ENCODE measurements at places on chromosomes 16 and 17.

GRCh38 chr16:67942200-67942509 is 1.8 kb downstream of the LCAT start:
- DNase-seq: peak; percentile 43

GRCh38 chr17:27218719-27219488 is 75.0 kb upstream of the WSB1 start:
- DNase-seq: no peak

- DNase-seq: no peak
Measured at GRCh38 chr17:44536090-44536953, 21.0 kb upstream of the FZD2 start.

- DNase-seq: no peak
Measured at GRCh38 chr16:11726008-11726407, 16.6 kb downstream of the TXNDC11 start.

DNA sequence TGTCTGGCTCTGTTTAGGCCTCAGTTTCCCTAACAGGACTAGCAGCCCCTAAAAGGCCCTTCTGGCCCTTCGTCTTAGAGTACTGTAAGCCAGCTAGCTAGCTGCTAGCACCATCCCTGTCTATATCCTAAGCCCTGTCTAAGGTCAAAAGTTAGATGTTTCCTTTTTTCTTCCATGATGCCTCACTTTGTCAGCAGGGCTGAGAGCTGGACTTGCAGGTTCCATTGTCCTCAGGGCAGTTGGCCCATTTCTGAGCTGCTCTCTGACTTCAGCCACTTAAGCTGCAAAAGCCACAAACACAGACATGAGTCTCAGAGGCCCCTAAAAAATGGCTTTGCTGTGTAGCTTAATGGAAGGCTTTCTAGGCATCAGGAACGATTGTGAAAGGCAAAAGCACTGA is 187.7 kb downstream of the CBLN1 start:
- DNase-seq: no peak

- no peak for DNase-seq
Measured at GRCh38 chr17:19928299-19928698, 49.3 kb downstream of the AKAP10 start.

GRCh38 chr16:85670840-85671239 is 17.9 kb downstream of the GINS2 start:
- DNase-seq: no peak

DNA sequence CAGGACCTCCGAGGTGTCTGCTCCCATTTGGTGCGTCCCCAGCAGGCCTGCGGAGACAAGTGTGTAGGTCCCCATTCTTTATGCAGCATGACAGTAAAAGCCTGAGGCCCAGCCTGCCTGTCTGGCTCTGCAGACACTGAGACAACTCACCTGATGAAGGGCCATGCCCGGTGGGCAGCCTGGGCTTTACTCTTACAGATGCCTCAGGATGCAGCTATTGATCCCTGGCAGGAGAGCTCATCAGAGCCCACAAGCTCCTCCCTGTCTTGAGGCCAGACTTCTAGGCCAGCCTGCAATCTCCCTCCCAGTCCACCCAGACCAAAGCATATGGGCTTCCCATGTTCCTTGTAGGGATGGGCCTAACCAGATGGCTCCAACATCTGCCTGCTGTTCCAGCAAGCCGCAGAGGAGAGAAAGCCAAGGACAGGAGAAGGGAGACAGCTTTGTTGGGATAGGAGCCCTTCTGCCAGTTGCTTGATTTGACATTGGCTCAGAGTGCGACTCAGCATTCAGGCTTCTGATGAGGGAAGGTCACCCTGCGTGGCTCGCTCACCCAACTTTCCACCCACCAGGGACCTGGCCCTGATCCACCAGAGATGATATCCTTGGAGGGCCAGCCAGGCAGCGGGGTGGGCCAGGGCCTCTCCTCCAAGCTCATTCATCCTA is 87.5 kb downstream of the SOCS1 start:
- no peak for DNase-seq

DNA sequence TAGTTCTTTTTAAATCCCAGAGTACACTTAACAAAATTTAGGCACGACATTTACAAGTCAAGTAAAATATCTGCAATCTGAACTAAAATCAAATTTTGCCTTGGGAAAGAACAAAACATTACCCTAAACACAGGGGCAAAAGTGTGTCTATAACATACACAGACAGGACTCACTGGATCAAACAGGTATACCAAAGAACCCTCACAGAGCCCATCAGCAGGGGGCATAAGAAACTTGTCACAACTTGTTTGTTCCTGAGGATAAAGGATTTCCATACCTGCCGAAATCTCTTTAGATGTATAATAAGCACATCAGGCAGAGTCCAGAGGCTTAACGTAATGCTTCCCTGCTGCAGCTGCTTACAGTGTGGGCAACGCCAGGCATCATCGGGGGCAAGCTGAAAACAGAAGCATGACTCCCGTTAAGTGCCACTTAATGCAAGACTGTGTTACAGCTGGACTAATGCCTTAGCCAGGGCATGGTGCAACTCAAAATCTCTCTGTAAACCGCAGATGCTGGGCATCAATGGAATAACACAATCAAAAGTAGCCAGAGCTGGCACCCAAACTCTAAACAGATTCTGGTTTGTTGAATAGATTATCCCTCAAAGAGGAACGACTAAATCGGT is 67.0 kb downstream of the USP31 start:
- no peak for DNase-seq

GRCh38 chr17:17741349-17742023 is 60.2 kb downstream of the RAI1 start:
- no peak for DNase-seq

DNA sequence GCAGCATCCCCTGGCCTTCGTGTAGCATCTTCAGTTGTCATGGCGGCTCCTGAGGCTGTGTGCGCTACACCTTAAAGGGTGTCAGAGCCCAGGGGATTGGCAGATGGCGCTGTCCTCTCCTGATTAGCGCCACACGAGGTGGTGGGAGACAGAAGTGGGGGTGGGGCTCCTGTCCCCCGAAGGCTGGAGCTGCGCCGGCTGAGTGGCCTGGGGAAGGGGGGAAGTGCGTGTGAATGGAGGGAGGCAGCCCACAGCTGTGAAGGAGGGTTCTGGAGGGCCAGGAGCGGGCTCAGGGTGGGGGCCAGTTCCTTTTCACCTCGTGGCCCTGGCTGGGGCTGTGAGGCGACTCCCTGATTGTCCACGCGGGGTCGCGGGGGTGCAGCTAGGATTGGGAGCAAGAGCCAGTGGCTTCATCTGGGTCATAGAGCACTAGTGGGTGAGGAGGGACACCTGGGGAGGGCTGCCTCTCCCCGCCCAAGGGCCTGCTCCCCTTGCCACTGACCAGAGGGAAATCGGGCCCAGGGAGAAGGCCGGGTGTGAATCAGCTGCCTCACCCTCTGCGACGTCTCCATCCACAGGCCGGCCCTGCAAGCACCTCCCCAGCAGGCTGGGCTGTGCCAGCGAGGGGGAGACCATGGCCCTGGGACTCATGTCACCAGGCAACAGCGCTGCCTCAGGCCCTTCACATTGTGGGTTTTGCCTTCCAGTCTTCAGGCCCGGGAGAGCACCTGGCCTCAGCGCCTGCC is 14.1 kb downstream of the BAHCC1 start:
- DNase-seq: no peak

GRCh38 chr17:20189302-20189701 is 180.1 kb downstream of the SPECC1 start:
- DNase-seq: no peak

- DNase-seq: peak; percentile 49
Measured at GRCh38 chr16:12573730-12574383, 229.8 kb downstream of the CPPED1 start.

- no peak for DNase-seq
Measured at GRCh38 chr17:62017912-62018311, 47.2 kb downstream of the MED13 start.

GRCh38 chr16:1466054-1466453 is 8.8 kb downstream of the CLCN7 start:
- DNase-seq: no peak

GRCh38 chr16:62135446-62135845 is 99.2 kb upstream of the CDH8 start:
- DNase-seq: no peak
